ENCODE measurements at places on chromosomes 7 and 10. TPM values are rescaled to one million over a fixed set of nuclear protein-coding genes. Genes with fewer than 3 reads are reported as not detected.

MYL7 gene
- not detected for total RNA-seq

AGR3 gene
- not detected for total RNA-seq

HTR5A gene
- total RNA-seq: not detected

CFAP46 gene
- not detected for total RNA-seq

TAS2R38 gene
- not detected for total RNA-seq

Data from RPMI7951 (cell line).